ENCODE measurements at places on chromosomes 1 and 21.

- DNase-seq: no peak
Measured at GRCh38 chr1:203037509-203038190, 11.4 kb downstream of the PPFIA4 start.

DNA sequence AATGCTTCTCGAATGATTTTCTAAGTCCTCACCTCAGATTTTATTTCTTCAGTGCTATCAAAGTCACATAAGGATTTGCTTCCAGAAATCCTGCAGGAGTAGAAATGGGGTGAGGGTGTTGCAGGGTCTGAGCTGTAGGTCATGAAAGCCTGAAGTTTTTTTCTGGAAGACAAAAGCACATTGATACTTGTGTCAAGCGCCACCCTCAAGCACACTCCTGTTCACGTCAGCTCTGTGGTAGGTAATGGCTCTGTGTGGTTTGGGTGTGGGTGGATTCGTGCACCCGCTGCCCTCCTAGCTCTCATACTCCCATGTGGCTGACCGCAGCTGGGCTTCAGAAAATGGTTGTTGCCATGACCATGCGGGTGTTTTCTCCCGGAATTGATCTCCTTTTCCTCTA, 39.9 kb downstream of the AKNAD1 start:
- DNase-seq: peak; percentile 48

DNA sequence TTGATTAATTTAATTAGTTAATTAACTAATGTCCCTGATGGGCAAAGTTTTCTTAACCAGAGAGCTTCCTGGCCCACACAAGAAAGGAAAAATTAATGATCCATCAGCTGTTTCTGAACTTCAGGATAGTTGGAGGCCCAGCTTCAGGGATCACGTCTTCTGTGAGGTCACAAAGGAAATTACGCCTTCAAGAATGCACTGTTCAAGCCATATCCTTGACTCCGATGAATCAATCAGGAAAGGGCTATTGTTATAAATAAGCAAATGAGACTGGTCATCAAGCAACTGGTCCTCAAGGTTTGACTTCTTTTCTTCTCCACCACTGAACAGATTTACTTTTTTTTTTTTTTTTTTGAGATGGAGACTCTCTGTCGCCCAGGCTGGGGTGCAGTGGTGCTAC, 40.6 kb downstream of the TCP10L start:
- DNase-seq: no peak

DNA sequence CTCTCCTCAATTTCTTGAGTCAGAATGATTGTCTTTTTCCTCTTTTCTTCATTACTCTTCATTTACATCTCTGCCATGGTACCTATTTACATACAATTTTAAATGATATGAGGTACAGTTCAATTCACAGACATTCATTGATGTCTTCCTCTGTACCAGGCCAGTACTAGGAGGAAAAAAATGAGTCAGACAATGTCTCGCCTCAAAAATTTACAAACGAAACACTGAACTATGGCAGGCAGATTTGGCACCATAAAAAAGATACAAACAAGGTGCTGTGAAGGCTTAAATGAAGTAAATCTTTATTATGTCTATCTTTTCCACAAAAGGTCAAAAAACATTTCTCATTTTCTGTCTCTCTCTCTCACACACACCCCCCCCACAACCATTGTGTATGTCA, 71.0 kb downstream of the RGS13 start:
- peak; percentile 25 for DNase-seq

- no peak for DNase-seq
Measured at GRCh38 chr1:116854716-116855115, 55.0 kb upstream of the PTGFRN start.

- DNase-seq: no peak
Measured at GRCh38 chr21:44303490-44303981, 3.7 kb downstream of the PFKL start.

DNA sequence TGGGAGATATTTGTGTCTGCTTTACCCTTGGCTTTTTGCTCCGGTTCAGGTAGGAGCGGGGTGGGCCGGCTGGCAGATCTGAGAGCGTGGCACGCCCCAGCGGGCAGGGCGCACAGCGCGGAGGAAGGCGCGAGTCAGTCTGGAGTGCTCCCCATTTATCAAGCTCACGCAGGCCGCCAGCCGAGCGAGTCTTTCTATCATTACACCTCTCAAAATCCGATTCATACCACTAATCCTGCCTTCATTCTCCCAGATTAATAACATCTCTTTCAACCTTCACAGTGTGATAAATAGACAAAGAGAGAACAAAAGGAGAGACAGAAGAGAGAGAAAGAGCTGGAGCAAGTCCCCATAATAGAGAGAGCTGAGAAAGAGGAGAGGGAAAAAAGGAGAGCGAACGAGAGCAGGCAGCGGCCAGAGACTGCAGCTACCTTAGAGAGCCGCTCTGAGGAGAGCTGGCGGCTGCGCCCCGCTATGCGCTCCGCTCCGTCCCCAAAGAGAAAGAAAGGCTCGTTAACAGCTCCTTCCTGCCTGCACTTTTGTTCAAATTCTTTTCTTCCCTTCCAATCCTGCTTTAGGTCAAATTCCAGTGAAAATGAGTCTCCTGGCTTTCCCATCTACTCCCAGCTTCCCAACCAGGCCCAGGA, 48.0 kb downstream of the DMAP1 start:
- no peak for DNase-seq

GRCh38 chr21:31042080-31042464, 3.8 kb upstream of the KRTAP19-8 start:
- no peak for DNase-seq

GRCh38 chr1:91724644-91725043, 161.3 kb downstream of the TGFBR3 start:
- no peak for DNase-seq

- no peak for DNase-seq
Measured at GRCh38 chr1:235907187-235907896, 40.6 kb upstream of the LYST start.

DNA sequence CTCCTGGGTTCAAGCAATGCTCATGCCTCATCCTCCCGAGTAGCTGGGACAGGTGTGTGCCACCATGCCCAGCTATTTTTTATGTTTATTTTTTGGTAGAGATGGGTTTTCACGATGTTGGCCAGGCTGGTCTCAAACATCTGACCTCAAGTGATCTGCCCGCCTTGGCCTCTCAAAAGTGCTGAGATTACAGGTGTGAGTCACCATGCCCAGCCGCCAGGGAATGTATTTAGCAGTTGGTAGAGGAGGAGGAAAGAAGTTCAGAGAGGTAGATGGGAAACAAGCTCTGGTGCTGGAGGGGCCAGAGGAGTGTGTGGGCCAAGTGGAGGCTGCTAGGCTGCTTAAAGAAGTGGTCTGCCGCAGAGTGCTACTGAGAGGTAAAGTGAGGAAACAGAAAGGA, 6.0 kb downstream of the DOP1B start:
- no peak for DNase-seq

DNA sequence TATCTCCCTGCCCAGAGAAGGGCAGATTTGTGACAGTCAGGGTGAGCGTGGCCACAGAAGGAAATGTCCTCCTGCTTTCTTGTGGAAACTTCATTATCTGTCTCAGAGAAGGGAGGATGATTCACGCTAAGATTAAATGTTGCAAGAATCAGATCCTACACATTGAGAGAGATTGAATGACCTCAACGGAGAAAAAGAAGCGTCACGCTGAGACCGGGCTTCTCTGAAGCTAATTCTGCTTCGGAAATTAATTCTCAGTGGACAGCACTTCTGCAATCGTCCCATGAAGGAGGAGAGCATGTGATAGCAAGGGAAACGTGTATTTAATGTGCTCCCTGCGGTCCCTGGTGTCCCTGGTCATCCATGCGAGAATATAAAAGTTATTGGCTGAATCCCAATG, 19.8 kb upstream of the C1orf21 start:
- no peak for DNase-seq

GRCh38 chr1:51714374-51715019, 97.6 kb downstream of the OSBPL9 start:
- peak; percentile 11 for DNase-seq

- no peak for DNase-seq
Measured at GRCh38 chr1:206558794-206559671, 51.7 kb downstream of the RASSF5 start.

- DNase-seq: no peak
Measured at GRCh38 chr1:902802-903201, 20.9 kb upstream of the SAMD11 start.

GRCh38 chr1:230632273-230632873, 9.9 kb upstream of the COG2 start:
- peak; percentile 66 for DNase-seq

DNA sequence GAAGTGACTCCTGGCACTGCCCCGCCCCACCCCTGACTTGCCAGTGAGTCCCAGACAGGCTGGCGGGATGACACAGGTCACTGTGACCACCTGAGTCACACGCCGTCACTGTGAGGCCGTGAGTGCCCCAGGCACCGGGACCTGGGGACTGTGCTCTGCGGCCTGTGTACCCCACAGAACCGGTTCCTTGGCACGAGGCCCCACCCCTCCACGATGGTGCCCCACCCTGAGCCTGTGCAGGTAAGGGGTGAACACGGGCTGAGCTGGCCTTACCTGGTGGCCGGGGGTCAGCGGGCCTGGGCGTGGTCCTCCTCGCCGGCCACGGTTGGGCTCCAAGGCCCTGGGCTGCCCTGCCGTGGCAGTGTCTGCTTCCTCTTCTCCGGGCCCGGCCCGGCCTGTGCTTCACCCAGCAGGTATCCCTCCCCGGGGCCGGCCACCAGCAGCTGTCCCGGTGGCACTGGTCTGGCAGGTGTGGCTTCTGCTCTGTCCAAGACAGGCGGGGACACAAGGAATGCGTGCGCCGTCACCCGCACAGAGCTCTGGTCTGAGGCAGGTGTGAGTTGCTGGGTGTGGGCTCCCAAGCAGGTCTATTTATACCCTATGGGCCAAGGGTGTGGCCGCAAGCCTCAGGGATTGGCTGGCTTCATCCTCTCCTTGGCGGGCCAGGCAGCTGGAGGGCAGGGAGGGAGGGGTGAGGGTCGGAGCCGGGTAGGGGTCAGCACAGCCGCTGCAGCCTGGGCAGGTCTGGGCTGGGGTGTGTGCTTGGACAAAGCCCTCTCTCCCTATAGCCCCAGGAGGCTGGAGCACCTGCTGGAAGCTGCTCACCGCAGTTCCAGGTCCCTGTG, at the start of gene RNF223:
Gene RNF223, minus strand, starts transcription at position 564 of the 845 bp plus-strand sequence. CDS start 1,740 bp downstream, outside the sequence.
- no peak for DNase-seq

DNA sequence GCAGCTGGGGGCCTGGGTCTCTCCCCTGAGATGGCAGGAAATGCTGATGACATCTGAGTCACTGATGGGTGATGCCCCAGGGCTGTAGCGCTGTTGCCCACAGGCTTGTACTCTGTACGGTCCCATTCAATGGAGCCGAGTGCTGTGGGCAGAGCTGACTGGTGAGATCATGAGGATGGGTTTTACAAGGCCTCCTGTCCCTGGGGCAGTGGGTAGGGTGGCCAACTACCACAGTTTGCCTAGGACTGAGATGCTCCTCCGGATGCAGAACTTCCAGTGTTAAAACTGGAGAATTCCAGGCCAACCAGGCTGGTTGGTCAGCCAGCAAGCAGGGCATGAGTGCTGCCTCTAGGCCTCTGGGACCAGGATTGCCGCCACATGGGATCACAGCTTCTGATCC, 9.2 kb downstream of the PHLDA3 start:
- no peak for DNase-seq

DNA sequence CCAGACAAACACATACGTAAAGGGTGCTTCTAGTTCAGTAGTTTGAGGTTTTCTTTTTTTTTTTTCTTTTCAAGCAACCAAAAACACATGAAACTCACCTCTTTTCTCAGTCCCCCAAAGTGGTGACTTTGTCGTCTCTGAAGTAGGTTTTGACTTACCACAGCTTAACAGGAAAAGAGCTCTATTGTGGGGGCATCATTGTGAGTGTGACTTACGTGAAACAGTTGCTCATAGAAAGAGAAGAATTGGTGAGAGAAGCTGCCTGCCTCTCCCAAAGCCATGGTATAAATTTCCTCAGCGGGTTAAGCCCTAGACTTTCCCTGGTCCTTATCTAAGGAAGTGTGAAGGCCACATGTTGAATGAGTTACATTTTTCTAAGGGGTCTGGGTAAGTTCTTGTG, 11.9 kb downstream of the FASLG start:
- DNase-seq: no peak

DNA sequence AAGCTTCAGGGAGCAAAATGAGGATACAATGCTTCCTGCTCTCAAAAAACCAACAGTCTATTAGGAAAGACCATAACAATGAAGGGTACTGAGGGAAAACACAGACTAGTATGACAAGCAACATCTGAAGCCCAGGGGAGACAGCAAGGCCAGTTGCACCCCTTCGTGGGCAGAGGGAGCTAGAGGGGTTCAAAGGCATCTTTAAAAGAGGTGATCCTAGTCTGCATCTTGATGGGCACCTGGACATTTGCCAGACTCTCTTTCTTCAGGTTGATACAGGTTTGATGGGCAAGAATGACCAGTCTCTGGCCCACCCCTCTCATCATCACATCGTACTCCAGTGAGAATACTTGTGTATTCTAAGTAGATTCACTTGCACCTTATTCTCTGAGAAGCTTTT, 177.7 kb downstream of the VAV3 start:
- no peak for DNase-seq

DNA sequence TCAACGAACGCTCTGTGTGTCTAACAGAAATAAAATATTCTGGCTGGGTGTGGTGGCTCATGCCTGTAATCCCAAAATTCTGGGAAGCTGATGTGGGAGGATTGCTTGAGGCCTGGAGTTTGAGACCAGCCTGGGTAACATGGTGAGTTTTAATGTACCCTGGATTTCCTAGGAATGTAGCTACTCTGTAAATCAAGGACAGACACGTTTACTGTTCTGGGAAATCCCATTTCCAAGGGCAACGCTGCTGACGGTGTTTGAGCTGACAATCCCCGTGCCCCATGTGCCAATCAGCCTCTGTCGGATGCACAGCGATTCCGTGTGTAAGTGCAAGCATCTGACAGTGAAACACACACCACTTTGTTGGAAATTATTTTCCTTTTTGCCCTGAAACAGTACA, 8.0 kb downstream of the CORT start:
- no peak for DNase-seq

DNA sequence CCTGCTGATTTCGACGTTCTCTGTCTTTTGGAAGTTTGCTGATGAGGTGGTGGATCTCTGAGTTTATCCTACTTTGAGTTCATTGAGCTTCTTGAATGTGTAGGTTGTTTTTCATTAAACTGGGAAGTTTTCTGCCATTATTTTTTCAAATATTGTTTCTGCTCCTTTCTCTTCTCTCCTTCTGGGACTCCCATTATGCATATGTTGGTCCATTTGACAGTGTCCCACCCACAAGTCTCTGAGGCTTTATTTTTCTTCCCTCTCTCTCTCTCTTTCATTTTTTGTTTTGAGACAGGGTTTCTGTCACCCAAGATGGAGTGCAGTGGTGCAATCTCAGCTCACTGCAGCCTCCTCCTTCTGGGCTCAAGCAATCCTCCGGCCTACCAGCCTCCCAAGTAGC, 11.7 kb downstream of the TNFRSF18 start:
- no peak for DNase-seq

DNA sequence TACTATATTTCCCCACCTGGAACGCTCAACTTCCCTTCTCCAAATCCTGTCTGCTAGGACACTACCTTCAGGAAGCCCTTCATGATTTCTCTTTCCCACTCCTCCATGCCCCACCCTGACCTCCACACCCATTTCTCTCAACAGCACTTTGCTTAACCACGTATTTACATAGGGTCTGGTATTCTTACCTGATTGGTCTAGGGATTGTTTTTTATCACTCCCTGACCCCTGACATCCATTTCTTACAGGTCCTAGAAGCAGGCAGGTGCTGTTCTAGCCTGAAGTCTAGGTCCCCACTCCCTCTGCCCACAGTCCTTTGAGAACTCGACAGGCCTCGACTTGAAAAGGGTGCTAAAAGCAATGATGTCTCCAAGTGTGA, 47.5 kb downstream of the DMAP1 start:
- no peak for DNase-seq
